Hepatocyte (in vitro differentiated cells): ENCODE measurements at places on chromosomes 2 and 18. TPM values are rescaled to one million over a fixed set of nuclear protein-coding genes. Genes with fewer than 3 reads are reported as not detected.

DNA sequence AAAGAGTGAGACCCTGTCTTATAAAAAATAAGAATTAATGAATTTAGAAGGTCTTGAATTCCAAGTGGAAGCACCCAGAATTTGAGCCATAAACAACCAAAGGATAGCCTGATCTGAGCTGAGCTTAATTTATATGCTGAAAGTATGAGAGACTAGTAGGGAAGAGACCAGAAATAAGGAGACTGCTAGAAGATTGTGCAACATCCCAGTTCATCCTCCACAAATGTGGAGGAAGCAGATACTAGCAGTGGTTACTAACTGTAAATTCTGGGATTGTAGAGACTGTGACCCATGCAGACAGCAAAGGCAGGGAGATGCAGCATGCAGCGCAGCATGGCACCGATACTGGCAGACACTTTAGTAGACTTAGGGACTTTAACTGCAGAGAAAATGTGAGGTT lies 1.5 kb upstream of the SULT1C2 start:
- H3K4me3 ChIP-seq, result no peak overlapping the region
- DNase-seq, result no peak
- H3K4me1 ChIP-seq, result peaks cover 5% of the 10 kb centered on the region

IL1A gene
- 2.3 and 3.1 TPM in 2 replicates for total RNA-seq

VWA3B gene
- not detected in 2 replicates for total RNA-seq

PLCL1 gene
- total RNA-seq, result 2.2 and 2.4 TPM in 2 replicates

DNA sequence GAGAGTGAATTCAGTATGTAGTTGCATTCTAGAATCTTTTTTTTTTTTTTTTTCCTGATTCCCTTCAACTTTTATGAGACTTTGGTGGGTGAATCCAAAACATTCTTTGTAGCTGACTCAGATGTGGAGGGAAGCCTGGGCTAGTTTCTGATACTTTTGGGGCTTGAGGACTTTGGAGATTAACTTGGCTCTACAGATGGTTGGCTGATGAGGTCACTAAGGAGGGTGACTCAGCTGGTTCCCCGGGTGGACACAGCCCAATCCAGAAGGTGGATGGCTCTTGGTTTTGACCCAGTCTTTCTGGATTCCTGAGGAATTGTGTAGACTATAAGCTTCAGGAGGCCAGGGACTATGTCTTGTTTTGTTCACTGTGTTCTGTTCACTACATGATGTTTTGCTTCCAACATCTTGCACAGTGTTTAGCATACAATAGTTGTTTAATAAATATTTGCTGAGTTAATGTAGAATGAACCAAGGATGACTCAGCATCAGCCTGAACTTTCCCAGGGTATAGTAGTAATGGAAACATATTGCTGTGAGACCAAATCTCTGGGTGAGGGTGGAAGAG lies 30.5 kb downstream of the LAMA3 start:
- peaks cover 27% of the 10 kb centered on the region for H3K4me1 ChIP-seq
- peak; percentile 63 for DNase-seq
- peak overlapping the region; percentile 55 for H3K27ac ChIP-seq
- H3K36me3 ChIP-seq, result no peaks in the 10 kb centered on the region
- no peaks in the 10 kb centered on the region for H3K27me3 ChIP-seq

GRCh38 chr2:234873828-234874173 lies 78.0 kb upstream of the SH3BP4 start:
- H3K27me3 ChIP-seq, result no peaks in the 10 kb centered on the region
- H3K36me3 ChIP-seq, result no peaks in the 10 kb centered on the region
- no peak overlapping the region for H3K4me3 ChIP-seq
- no peaks in the 10 kb centered on the region for H3K4me1 ChIP-seq
- H3K27ac ChIP-seq, result no peak overlapping the region
- peak; percentile 26 for DNase-seq

SERPINB2 gene
- 1.6 and 1.9 TPM in 2 replicates for total RNA-seq

DNA sequence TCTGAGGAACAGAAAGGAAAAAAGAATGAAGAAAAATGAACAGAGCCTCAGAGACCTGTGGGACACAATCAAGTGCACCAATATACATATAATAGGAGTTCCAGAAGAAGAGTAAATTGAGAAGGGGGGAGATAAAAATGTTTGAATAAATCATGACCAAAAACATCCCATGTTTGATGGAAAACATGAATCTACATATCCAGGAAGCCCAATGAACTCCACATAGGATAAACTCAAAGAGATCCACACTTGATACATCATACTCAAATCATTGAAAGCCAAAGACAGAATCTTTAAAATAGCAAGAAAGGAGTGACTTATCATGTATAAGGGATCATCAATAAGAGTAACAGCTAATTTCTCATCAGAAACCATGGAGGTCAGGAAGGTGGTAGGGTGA lies 80.0 kb downstream of the COA5 start:
- H3K27ac ChIP-seq, result no peak overlapping the region
- H3K4me1 ChIP-seq, result no peaks in the 10 kb centered on the region
- H3K4me3 ChIP-seq, result no peak overlapping the region
- H3K27me3 ChIP-seq, result no peaks in the 10 kb centered on the region
- H3K36me3 ChIP-seq, result no peaks in the 10 kb centered on the region
- DNase-seq, result no peak

GRCh38 chr2:137947728-137948336 lies 16.4 kb upstream of the HNMT start:
- H3K4me1 ChIP-seq, result peaks cover 22% of the 10 kb centered on the region
- H3K27me3 ChIP-seq, result no peaks in the 10 kb centered on the region
- H3K27ac ChIP-seq, result peak overlapping the region; percentile 36
- H3K36me3 ChIP-seq, result no peaks in the 10 kb centered on the region
- peak; percentile 60 for DNase-seq
- no peak overlapping the region for H3K4me3 ChIP-seq

GRCh38 chr18:35522130-35522959 lies 24.6 kb upstream of the INO80C start:
- no peaks in the 10 kb centered on the region for H3K27me3 ChIP-seq
- H3K27ac ChIP-seq, result no peak overlapping the region
- no peak overlapping the region for H3K4me3 ChIP-seq

RNPEPL1 gene
- total RNA-seq, result 36.9 and 46.3 TPM in 2 replicates

DNA sequence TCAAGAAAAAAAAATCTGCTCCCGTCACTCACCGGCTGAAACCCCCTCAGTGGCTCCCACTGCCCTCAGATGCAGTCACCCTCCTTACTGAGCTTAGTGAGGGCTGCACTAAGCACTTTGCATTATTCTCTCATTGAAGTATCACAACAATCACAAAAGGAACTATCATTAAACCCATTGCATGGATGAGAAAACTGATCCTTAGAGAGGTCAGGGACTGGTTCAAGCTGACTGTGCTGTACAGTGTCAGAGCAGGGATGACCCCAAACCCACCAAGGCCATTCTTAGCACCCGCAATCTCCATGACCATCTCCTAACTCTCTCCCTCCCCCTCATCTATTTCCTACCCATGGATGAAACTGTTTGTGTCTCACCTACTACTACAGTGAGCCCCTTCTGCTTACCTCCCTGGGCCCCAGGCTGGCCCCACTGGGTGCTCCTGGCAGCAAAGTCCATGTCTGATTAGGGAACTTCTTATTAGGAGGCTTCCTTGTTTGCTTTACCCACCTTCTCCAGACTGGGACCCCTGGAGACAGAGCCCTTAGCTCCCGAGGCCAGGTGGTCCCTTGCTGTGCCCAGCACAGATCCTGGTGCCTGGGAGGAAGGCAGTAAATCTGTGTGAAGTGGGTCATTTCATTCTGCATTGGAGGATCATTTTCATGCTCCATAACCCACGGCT lies 139.3 kb upstream of the ID2 start:
- no peak for DNase-seq
- no peaks in the 10 kb centered on the region for H3K36me3 ChIP-seq
- H3K27me3 ChIP-seq, result no peaks in the 10 kb centered on the region
- H3K4me3 ChIP-seq, result no peak overlapping the region
- peaks cover 40% of the 10 kb centered on the region for H3K4me1 ChIP-seq

DNA sequence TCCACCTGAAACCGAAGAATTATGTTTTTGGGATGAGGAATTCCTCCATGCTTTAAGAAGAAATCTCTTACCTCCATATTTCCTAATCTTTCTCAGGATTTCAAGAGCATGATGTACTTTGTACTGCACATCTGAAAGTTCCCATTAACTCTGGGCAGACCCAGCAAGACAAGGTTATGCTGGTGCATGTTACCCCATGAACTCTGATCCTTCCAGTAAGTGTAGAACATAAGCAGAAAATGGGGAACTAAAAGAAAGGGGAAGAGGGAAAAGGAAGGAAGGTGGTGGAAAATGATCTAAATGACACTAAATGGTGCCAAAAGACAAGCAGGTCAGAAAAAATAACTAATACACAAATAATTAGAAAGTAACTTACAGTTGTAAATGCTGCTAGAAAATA lies 50.7 kb downstream of the STRN start:
- no peaks in the 10 kb centered on the region for H3K27me3 ChIP-seq
- no peak for DNase-seq
- H3K4me3 ChIP-seq, result no peak overlapping the region
- no peak overlapping the region for H3K27ac ChIP-seq
- no peaks in the 10 kb centered on the region for H3K4me1 ChIP-seq

KYNU gene
- total RNA-seq, result 13.1 and 13.8 TPM in 2 replicates

DNA sequence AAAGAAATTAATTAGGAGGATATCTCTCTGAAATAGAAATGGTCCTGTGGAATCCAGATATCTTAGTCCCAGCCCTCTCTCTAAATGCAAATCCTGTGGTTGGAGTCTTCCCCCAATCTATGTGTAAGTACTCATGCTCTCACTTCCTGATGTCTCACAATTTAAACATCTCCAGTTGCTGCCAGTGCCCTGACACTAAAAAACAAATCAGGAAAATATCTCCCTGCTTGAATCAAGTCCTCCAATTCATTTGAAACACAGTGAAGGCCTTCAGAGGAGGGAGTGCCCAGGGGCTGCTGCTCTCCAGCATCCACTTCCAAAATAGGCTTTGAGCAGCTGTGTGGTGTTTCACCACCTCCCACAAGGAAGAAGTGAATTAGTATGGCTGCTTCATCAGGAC lies 413.8 kb downstream of the RAD51AP2 start:
- no peaks in the 10 kb centered on the region for H3K27me3 ChIP-seq
- H3K27ac ChIP-seq, result no peak overlapping the region
- no peaks in the 10 kb centered on the region for H3K4me1 ChIP-seq
- no peaks in the 10 kb centered on the region for H3K36me3 ChIP-seq
- no peak overlapping the region for H3K4me3 ChIP-seq

DNA sequence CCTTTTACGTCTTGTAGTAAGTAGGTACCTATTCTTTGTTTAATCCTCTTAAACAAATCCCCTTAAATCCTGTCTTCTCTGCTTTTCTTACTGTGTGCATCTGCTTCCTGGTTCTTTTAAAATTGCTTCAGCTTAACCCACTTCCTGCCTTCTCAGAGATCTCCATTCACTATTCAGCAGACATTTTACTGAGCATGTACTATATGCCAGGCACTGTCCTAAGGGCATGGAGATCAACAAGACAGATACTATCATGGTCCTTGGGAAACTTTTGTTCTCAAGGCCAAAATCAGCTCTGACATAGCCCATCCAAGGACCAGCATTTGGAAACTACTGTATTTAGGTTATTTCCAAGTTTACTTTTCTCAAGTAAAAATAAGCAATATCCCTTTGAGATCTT lies 227.5 kb downstream of the TPGS2 start:
- no peaks in the 10 kb centered on the region for H3K4me1 ChIP-seq
- H3K27me3 ChIP-seq, result no peaks in the 10 kb centered on the region
- H3K4me3 ChIP-seq, result no peak overlapping the region
- no peaks in the 10 kb centered on the region for H3K36me3 ChIP-seq

DNA sequence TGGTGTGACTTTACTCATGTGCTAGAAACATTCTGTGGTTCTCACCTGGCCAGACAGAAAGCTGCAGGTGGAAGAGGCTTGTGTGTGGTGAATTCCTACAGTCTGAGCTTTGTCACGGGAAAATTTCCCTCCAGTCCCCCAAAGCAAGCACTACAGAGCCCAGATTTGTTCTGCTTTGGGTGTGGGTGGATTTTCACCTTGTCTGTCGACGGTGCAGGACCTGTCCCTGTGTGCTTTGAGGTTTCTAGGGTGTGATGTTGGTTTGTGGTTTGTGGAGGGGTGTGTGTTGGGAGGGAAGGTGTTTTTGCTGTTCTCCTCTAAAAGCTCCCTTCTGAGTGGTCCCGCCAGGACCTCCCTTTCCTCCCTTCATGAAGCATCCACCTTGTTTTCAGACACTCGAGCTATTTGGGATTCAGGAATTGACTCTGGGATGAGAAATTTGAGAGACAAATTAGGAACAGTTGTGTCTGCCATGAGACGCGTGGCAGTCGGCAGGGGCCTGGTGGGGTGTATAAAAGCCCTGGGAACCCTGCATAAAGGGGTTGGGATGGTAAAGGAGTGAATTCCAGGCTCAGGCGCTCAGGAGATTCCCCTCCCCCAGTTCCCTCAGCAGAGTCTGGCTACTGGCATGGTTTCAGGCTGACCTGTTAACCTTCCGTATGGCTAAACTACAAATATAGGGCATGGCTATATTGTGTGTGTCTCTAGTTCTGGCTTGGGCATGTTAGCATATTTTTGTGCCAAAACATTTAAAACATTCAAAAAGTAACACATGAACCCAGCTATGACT lies 65.5 kb downstream of the DGKD start:
- no peaks in the 10 kb centered on the region for H3K27me3 ChIP-seq
- H3K4me1 ChIP-seq, result peaks cover 37% of the 10 kb centered on the region
- no peaks in the 10 kb centered on the region for H3K36me3 ChIP-seq
- H3K27ac ChIP-seq, result peak overlapping the region; percentile 95

DNA sequence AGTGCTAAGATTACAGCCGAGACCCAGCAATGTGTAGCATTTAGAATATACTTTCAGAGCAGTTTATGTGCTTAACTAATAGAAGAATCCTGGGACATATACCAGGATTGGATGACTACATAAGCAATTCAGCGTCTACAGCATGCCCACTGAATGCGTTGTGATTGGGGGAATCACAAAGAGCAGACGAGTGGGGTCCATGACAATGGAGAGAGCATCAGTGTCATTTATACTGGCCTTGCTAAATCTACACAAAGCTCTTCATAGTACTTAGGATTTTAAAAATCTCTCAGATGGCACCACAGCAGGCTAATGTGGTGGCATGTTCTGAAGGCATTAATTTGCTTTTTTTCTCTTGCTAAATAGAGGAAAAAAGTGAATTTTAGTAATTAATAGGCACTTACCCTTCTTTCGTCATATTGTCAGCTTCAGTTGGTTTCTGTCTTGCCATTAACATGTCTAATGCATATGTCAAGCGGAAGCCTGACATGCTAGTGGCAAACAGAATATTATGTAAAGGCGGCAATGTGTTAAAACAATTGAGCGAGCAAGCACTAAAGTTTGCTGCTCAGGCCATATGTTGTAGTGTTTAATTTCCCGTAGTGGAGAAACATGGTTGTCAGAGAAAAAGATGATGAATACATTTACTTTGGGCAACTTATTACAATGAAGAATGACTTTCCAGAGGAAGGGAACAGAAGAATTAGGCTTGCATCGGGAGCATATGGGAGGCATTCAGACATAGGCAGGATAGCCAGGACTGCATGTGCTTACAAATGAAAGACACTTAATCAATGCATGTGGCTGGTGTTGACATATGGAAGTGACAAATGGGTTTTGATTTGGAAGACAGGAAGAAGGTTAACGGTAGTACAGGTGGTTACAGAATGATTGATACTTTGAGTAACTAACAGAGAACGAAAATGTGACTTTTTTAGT lies 145.2 kb downstream of the ICOS start:
- no peaks in the 10 kb centered on the region for H3K27me3 ChIP-seq
- no peak overlapping the region for H3K27ac ChIP-seq
- H3K4me3 ChIP-seq, result no peak overlapping the region

ESPNL gene
- 0.27 and 0.36 TPM in 2 replicates for total RNA-seq

ALPG gene
- 0.16 and 1.5 TPM in 2 replicates for total RNA-seq

- peak overlapping the region; percentile 89 for H3K27ac ChIP-seq
- DNase-seq, result peak; percentile 87
- no peak overlapping the region for H3K4me3 ChIP-seq
- no peaks in the 10 kb centered on the region for H3K27me3 ChIP-seq
These were observed 89.7 kb upstream of the MSH2 start for GRCh38 chr2:47313141-47313691.

ACADL gene
- total RNA-seq, result 0.52 and 2.1 TPM in 2 replicates
